Activated gamma-delta T cell (primary cell): ENCODE measurements at places on chromosomes 2 and 18.

DNA sequence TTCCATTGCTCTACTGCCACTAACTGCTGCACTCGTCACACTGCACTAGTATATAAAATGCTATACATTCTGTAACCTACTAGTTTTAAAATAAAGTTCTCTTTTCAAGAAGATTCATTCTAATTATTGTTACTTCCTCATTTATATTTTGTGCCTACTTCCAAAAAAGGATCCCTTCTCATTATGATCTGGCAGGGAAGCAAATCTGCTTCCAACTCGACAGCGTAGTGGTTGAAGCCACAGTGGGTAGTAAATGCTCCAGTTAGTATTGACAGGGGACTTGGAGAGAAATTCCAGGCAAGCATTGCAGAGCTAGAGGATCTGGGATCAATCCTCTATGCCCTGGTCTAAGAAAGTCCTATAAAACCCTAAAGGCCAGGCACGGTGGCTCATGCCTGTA, 53.3 kb upstream of the AP1S3 start:
- no peak for DNase-seq

- DNase-seq, result no peak
Measured at GRCh38 chr2:215435280-215435869, 493 bp downstream of the FN1 start.

- no peak for DNase-seq
Measured at GRCh38 chr2:202203348-202203747, 35.0 kb downstream of the SUMO1 start.

- DNase-seq, result no peak
Measured at GRCh38 chr18:59779979-59780378, 82.8 kb upstream of the CCBE1 start.

- DNase-seq, result no peak
Measured at GRCh38 chr2:96175951-96176350, 30.7 kb upstream of the DUSP2 start.

DNA sequence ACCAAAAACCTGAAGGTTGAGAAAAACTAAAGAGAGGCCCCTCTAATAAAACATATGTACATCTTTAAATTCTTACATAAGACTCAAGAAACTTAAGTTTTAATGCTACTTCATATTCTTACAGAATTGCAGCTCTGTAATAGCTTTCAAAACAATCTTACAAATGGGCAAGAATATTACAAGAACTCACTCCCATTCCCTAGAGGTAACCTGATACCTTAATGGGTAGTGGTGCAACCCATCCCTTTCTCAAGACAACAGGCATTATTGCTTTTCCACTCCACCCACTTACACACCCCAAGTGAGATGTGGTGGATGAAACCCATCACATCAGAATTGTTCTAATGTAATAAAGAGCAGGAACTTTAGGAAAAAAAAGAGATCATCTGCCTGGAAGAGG, 103.7 kb downstream of the RBMS1 start:
- DNase-seq, result no peak

GRCh38 chr2:240210198-240210965, 69.9 kb upstream of the OTOS start:
- no peak for DNase-seq

- no peak for DNase-seq
Measured at GRCh38 chr2:156340804-156341451, 8.4 kb upstream of the NR4A2 start.
